ENCODE measurements at places on chromosomes 11 and 22. TPM values are rescaled to one million over a fixed set of nuclear protein-coding genes. Genes with fewer than 3 reads are reported as not detected.

The SMCO4 gene
- total RNA-seq, result 53.9 TPM

The OVCH2 gene
- total RNA-seq, result 0.78 TPM

The OR8A1 gene
- not detected for total RNA-seq

The EP300 gene
- total RNA-seq, result 109 TPM

The CARNS1 gene
- total RNA-seq, result 1.1 TPM

The KRTAP5-10 gene
- total RNA-seq, result not detected

The ROBO4 gene
- not detected for total RNA-seq

The CYP2D6 gene
- 0.77 TPM for total RNA-seq
